ENCODE measurements at places on chromosomes 1 and 21. TPM values are rescaled to one million over a fixed set of nuclear protein-coding genes. Genes with fewer than 3 reads are reported as not detected.
A peak's percentile ranks its signal among the peaks of the same experiment; 100 is the strongest.

- no peak for DNase-seq
These were observed 29.2 kb downstream of the MAN1C1 start for GRCh38 chr1:25645637-25646400.

- DNase-seq: no peak
These were observed 7.2 kb downstream of the ZDHHC18 start for GRCh38 chr1:26833432-26834405.

DNA sequence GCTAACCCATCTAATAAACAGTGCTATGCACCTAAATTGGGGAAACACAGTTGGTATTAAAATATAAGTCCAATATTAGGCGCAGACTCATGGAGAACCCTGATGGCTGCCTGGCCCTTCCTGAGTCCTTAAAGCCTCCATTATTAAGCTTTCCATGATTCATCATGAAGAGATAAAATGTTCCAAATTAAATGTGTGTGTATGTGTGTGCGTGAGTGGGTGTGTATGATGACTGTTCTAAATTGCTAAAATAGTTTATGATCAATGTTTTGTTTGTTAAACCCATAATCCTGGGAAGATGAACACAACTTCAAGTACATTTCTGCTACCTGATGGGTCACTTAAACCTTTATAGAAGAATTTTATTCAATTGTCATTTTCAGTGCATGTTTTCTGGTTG, 6.3 kb upstream of the RBBP5 start:
- DNase-seq: peak; percentile 37

DNA sequence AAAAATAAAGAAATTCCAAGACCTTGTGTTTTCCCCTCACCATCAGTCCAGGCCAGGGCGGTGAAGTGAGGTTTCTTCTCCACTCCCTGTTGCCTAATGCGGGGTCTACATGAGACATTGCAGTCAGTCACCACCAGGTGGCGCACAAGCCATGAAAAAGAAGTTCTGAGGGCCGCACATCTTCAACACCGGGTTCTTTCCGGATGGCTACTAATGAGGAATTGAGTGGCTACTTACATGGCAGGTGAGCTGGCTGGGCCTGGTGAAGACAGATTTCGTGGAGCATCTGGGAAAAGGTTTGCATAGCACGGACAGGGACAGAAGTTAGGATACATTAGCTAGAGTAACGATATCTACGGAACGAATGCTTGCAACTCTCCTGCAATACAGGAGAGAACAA, 15.8 kb upstream of the S100A11 start:
- DNase-seq: peak; percentile 84

DNA sequence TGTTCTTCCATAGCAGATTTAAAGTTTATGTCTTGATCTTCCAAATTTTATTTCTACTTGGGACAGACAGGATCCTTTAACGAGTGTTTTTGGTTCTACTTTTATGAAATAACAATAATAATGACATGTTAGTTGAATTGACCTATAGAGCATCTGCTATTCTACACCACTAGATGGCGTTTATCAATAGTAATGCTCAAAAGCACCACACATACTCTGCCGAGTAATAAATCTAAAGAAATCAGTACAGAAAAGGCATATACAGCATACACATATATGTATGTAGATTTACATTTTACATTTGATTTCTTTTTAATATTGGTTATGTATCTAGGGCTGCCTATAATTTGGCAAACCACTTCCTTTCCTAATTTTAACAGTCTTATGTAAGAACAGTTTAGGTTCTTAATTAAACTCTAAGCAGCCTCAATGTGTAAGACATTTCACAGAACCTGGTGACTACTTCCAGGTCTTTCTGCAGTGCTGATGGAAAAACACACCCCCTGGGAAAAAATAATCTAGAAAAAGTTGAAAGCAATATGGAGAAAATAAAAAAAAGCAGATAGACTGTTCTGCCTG, 5.9 kb upstream of the SIPA1L2 start:
- DNase-seq: peak; percentile 83

GRCh38 chr1:65949230-65949626, 156.5 kb downstream of the PDE4B start:
- peak; percentile 20 for DNase-seq

- DNase-seq: no peak
These were observed 42.3 kb downstream of the UBE4B start for GRCh38 chr1:10074852-10075730.

DNA sequence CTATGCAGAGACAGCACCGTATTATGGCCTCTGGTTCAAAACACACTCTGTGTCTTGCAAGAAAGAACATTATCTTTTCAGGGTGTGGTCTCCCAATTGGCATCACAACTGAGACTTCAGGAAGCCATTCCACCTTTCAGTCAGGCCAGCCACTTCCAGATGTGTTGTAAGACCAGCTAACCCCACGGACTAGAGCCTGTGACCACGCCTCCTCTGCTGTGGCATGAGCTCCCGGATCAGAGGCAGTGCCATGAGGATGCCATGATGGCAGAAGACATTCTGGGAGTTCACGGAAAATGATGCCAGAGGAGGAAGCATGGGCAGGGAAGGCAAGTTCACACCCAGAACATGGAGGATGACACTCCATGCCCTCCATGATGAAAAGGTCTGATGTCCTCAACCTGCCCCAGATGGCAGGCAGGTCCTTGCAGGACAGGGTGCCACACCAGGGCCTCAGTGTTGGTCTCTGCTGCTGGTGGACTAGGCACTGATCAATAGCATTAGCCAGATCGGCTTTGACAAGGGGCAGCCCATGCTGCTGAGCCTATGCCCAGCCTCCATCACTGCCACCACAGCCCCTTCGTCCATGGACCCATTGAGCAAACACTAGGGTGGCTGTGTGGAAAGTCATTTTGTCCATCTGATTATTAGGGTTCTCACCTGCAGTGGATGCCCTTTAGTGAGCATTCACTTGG, 341.6 kb downstream of the MATN1 start:
- no peak for DNase-seq

DNA sequence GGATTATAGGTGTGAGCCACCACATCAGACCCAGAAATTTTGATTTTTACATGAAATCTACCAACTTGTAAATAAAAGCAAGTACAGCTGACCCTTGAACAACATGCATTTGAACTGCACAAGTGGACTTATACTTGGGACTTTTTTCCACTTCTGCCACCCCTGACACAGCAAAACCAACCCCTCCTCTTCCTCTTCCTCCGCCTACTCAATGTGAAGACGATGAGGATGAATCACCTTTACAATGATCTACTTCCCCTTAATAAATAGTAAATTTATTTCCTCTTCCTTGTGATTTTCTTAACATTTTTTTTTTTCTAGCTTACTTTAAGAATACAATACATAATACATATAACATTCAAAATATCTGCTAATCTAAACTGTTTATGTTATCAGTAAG, 17.5 kb upstream of the YRDC start:
- DNase-seq: no peak

- no peak for DNase-seq
These were observed 75.0 kb upstream of the MRPS6 start for GRCh38 chr21:33998402-33998801.

DNA sequence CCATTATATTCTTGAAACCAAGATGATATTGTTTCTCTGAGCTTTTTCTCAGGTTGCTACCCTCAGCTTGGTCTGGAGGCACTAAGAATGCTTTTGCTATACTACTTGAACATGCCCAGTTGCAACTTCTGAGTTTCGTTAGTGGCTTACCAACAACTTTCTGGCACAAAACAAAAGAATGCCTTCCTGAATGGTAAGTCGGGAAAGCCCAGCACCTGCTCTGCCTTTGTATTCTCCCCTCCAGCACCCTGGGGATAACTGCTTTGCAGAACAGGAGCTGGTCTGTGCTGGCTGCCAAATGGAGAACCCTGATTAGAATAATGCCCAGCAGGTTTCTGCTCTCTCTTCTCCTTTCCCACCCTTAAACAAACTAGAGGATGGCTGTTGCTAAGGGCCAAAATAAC, 149.3 kb downstream of the TGFB2 start:
- no peak for DNase-seq

- DNase-seq: no peak
These were observed 134.0 kb downstream of the TOMM20 start for GRCh38 chr1:234994436-234995295.

GRCh38 chr1:149846593-149847466, 52.5 kb upstream of the BOLA1 start:
- DNase-seq: no peak

- peak; percentile 4 for DNase-seq
These were observed 115.1 kb downstream of the SPATA6 start for GRCh38 chr1:48356901-48357300.

DNA sequence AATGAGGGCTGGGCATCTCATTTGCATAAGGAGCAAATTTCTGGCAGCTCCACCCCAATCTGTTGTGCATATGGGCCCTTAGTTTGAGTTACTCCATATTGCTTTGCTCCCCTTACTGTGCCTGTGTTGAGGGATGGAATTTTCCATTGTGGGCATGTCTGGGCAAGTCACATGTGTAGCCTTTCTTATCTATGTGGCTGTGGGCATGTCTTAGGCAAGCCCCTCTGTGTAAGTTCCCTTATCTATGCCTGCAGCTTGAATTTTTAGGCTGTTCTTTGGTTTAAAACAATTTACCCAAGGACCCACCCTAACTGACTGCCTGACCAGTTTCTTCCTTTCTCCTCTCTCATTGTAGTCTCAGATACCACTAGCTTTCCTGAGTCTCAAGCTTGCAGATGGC, 405.7 kb upstream of the NCAM2 start:
- no peak for DNase-seq

GRCh38 chr1:246086191-246086590, 420.9 kb downstream of the SMYD3 start:
- no peak for DNase-seq

DNA sequence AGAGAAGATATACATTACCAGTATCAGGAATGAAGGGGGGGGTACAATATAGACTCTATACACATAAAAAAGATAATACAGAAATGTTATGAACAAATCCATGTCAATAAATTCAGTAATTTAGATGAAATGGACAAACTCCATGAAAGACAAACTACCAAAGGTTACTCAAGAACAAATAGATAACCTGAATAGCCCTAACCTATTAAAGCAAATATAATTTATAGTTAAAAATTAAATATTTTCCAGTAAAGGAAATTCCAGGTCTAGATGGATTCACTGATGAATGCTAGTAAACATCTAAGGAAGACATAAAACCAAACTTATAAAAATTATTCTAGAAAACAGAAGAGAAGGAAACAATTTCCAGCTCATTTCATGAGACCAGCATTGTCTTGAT, 13.2 kb downstream of the BLZF1 start:
- no peak for DNase-seq

GRCh38 chr1:210328032-210328745, 513 bp upstream of the HHAT start:
- peak; percentile 8 for DNase-seq

- peak; percentile 61 for DNase-seq
These were observed 67.1 kb downstream of the UBE2T start for GRCh38 chr1:202274611-202275010.

- DNase-seq: no peak
These were observed 8.2 kb downstream of the RBM15 start for GRCh38 chr1:110347182-110347893.

- DNase-seq: no peak
These were observed 22.4 kb upstream of the CHRM3 start for GRCh38 chr1:239363930-239364329.

GRCh38 chr1:82377201-82377884, 576.6 kb downstream of the ADGRL2 start:
- no peak for DNase-seq

DNA sequence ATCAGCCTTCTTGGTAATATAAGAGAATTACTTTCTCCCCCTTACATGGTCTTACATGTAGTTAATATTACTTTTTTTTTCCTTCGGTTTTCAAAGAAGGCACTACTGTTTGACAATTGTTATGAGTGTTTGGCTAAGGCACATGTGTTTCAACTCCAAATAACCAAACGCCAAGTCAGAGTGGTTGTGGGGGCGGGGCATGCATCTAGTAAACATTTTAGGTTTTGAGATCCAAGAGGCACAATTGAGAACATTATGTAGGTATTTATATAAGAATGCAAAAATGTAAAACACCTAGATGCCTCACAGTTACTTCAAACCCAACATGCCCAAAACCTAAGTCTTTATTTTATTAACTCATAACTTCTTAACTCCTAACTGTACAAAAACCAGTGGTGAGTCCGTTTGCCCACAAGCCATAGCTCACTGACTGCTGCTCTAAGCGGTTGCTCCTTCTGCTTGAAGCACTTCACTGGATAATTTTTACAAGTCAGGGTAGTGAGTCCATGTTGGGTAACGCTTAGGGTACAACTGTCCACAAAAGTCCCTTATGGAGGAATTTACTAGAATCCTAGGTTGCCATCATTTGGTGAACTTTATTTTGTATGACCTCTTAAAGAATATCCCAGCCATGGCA, 189.9 kb downstream of the HUNK start:
- DNase-seq: no peak

- DNase-seq: peak; percentile 67
These were observed 1.9 kb downstream of the ANKRD34A start for GRCh38 chr1:145962157-145963102.

GRCh38 chr1:243742819-243743218, 107.2 kb downstream of the AKT3 start:
- DNase-seq: peak; percentile 94

DNA sequence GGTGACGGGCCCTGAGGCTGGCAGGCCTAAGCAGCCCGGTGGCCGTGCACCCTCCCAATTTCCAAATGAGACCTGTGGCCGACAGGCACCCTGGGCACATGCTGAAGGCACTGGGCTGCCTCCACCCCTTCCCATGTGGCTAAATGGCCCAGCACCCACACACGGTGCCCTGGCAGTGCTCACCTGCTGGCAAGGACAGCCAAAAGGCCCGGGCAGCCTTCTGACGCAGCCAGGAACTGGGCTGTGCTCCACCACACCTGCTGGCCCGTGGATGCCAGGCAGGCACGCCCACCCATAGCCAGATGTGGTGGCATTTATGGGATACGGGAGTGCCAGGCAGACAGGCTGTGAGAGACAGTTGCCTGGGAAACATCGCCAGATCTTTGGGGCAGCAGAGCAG, 4.0 kb upstream of the FAAP20 start:
- no peak for DNase-seq

- DNase-seq: no peak
These were observed 13.2 kb downstream of the SLX9 start for GRCh38 chr21:44952929-44953627.

The SYTL1 gene
- total RNA-seq: not detected

The CRYBG2 gene
- total RNA-seq: not detected

The RIMS3 gene
- not detected for total RNA-seq

The CCDC17 gene
- 1.4 TPM for total RNA-seq

The GBP7 gene
- not detected for total RNA-seq

The RCAN3 gene
- 10.1 TPM for total RNA-seq

The CRP gene
- not detected for total RNA-seq

The DCST1 gene
- not detected for total RNA-seq

The RAB13 gene
- 33.1 TPM for total RNA-seq

The CD84 gene
- not detected for total RNA-seq

The CFHR5 gene
- total RNA-seq: not detected

The BOLA1 gene
- total RNA-seq: 16.4 TPM

The FCRL4 gene
- total RNA-seq: not detected

The HMGCS2 gene
- total RNA-seq: not detected

The TRIM58 gene
- total RNA-seq: not detected

The CCNL2 gene
- total RNA-seq: 150 TPM
